Activated CD8-positive, alpha-beta memory T cell treated with anti-CD3 and anti-CD28 coated beads for 1 hour (primary cell): ENCODE measurements at places on chromosomes 13 and 19.

DNA sequence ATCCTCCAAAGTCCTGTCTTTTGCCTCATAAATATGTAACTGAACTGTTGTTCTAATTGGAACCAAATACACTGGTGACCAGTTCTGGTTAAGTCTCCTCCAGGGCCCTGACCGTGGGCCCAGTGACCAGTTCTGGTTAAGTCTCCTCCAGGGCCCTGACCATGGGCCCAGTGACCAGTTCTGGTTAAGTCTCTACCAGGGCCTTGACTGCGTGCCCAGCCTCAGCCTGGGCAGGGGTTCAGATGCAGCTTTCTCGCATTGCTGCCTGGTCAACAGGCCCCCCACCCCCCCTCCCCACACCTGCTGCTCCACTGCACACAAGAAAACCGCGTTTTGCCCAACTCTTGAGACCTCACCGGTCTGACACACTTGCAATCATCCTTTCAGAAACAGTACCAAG, 3.8 kb upstream of the GRTP1 start:
- no peak for DNase-seq

- no peak for DNase-seq
These were observed 4.9 kb downstream of the SIAH3 start for GRCh38 chr13:45846681-45847080.

DNA sequence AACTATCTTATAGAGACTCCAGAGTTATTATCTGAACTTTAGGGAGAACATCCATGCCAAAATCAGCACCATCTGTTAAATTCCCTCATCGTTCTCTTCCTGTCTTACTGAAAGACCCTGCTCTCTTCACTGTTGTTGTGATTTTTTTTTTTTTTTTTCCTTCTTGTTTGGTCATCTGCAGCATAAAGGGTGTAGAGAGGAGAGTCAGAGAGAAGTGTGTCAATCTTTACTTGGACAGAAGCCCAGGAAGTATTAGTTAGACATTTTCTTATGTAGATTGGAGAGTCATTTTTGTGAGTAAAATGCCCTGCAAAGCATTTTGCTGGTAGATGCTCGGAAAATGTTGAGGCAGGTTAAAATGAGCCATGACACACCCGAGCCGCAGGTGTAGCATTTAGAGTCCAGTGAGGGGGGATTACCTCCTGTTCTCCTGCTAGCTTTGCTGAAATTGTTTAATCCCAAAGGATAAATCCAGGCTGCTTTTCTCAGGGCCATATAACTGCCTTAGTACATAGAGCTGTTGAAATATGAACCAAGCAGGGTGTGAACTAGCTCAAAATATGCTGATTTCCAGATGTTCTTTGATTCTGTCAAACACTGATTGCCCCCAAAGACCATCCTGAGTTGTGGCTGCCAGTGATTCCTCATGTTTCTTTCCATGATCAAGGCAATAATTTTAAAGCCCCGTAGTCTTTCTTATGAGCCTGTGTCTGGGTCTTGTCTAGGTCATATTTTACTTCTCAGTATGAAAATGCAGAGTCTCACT, 143.5 kb downstream of the DCT start:
- no peak for DNase-seq

DNA sequence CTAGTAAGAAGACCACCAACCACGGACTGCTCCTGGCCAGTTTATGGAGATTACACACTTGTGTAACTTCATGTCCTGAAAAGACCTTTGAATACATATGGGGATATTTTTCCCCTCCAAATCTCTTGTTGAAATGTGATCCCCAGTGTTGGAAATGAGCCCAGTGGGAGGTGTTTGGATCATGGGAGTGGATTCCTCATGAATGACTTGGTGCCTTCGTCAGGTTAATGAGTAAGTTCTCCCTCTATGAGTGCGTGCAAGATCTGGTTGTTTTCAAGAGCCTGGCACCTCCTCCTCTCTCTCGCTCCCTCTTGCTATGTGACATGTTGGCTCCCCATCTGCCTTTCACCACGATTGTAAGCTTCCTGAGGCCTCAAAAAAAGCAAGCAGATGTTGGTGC, 769.0 kb upstream of the SLITRK1 start:
- no peak for DNase-seq

- no peak for DNase-seq
These were observed 564 bp downstream of the NLRP12 start for GRCh38 chr19:53823380-53824120.

DNA sequence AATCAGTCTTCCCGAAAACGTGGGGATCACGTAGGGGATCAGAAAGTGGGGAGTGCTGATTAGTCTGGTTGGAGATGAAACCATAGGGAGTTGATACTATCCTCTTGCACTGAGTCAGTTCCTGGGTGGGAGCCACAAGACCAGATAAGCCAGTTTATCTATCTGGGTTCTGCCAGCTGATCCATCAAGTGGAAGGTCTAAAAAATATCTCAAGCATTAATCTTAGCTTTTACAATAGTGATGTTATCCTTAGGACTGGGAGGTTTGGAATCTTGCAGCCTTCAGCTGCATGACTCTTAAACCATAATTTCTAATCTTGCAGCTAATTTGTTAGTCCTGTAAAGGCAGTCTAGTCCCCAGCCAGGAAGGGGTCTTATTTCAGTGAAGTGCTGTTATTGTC, 2474.2 kb downstream of the PCDH9 start:
- DNase-seq, result no peak

- DNase-seq, result no peak
These were observed 19.2 kb downstream of the RYR1 start for GRCh38 chr19:38452430-38453366.

GRCh38 chr19:5943623-5944022, 29.6 kb downstream of the CAPS start:
- no peak for DNase-seq

DNA sequence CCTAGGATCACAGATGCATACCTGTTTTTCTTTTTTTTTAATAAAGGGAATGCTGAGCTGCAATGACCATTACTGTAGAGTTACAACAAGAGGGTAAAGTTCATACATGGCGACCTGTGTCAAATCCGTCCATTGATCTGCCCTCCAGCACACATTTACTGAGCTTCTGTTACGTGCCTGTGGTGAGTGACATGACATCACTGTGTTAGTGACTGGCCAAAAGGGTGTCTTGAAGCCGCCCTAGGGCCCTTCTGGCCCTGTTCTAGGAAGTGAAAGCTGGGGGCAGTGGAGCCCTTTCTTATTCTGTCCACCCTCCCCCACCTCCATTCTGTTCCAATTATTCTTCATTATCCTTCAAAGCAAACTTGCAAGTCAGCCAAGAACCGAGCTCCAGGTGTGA, 66.3 kb downstream of the ZIC5 start:
- no peak for DNase-seq

DNA sequence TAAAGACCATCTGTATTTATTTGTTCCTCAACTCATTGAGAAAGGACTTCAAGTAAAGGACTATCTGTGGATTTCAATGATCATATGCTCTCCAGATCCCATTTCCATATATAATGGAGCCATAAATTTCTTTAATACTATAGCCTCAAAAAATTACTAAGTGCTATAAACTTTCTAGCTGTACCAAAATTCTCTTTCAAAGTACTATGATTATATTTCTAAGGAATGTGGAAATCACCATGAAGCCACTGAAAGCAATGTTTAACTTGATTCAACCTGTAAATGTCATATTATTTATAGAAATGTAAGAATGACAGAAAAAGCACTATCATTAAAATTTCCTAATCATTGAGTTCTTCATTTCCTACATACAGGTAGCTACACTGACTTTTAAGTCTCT, 20.7 kb downstream of the TBC1D4 start:
- no peak for DNase-seq

- peak; percentile 1 for DNase-seq
These were observed 211.8 kb downstream of the RBM26 start for GRCh38 chr13:79194272-79194671.

DNA sequence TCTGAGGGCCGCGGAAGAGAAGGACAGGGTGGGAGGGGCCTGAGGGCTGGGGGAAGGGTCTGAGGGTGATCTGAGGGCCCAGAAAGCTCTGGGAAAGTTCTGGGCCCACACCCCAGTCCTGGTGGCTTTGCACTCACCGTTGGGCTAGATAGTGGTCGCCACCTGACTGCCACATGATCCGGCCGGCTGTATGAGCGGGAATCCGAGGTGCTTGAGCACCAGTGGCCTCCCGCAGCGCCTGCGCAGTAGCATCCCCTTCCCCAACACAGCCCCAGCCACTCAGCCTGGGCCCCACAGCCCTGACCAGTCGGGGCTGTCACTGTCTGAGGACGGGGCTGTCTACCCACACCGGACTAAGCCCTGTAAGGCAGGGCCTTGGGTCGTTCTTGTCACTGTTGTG, 15.0 kb downstream of the PRODH2 start:
- DNase-seq, result no peak

GRCh38 chr13:42906257-42906656, 85.8 kb downstream of the EPSTI1 start:
- DNase-seq, result no peak

GRCh38 chr13:51730927-51731326, 73.0 kb downstream of the DHRS12 start:
- no peak for DNase-seq

- DNase-seq, result no peak
These were observed 371.4 kb downstream of the KCNRG start for GRCh38 chr13:50386541-50387050.

DNA sequence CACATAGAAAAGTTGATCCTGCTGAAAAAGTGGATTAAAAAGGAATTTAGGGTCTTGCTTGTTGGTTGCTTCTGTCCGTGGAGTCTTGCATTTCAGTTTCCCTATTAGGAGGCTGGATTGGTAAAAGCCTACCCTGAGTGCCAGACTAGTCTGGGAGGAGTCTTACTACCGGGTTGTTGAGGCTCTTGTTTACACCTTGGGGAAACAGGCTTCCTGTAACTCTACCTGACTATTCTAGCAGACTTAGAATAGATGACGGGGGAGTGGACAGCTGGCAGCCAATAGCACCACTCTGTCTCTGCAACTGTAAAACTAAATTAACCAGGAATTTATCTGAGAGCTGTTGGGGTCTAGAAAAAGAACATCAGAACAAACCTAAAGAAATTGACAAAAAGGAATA, 11.3 kb upstream of the MPHOSPH8 start:
- no peak for DNase-seq

- DNase-seq, result no peak
These were observed 3.0 kb upstream of the TMEM59L start for GRCh38 chr19:18609717-18610051.

- no peak for DNase-seq
These were observed 28.9 kb downstream of the SOX21 start for GRCh38 chr13:94683409-94683808.

GRCh38 chr13:95059306-95059705, 241.9 kb downstream of the ABCC4 start:
- no peak for DNase-seq

DNA sequence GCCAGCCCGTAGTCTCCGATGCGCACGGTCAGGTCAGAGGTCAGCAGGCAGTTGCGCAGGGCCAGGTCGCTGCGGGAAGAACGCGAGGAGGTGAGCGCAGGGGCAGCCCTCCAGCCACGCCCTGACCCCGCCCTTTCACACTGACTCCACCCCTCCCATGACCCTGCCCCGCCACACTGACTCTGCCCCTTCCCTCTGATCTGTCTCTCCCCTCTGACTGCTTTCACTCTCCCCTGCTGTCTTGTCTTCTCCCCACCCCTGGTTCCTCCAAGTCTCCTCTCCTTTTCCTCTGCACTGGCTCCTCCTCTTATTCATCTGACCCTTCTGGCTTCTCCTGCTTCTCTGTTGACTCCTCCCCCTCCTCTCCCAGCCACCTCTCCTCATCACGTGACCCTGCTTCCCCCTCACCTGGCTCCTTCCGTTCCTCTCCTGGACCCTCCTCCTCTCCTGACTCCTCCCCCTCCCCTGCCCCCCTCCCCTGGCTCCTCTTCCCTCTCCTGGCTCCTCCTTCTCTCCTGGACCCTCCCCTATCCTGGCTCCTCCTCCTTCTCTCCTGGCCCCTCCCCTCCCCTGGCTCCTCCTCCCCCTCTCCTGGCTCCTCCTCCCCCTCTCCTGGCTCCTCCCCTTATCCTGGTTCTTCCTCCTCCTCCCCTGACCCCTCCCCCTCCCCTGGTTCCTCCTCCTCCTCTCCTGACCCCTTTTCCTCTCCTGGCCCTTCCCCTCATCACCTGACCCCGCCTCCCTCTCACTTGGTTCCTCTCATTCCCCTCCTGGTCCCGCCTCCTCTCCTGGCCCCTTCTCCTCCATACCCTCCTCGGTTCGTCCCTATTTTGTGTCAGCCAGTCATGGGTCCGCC, 9.9 kb downstream of the LMTK3 start:
- no peak for DNase-seq

GRCh38 chr13:51988988-51989618, 22.1 kb downstream of the ATP7B start:
- DNase-seq, result no peak

GRCh38 chr13:41500511-41500910, 43.2 kb downstream of the RGCC start:
- DNase-seq, result no peak

DNA sequence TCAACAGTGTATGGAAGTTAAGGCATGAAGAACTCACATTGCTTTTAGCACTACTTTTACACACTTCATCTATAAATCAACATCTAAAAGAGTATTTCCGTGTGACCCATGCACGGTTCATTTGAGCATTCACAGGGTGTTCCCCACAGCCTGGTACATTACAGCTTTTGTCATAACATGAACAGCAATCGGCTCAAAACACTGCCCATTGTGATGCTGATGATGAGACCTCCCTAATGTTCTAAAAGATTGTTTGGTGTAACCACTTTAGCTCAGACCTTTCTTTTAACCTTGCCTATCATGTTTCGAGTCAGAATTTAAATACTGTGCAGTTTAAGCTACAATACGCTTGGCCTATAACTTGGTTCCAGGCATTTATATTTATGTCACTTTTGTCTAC, 4.1 kb upstream of the KLF5 start:
- DNase-seq, result no peak

DNA sequence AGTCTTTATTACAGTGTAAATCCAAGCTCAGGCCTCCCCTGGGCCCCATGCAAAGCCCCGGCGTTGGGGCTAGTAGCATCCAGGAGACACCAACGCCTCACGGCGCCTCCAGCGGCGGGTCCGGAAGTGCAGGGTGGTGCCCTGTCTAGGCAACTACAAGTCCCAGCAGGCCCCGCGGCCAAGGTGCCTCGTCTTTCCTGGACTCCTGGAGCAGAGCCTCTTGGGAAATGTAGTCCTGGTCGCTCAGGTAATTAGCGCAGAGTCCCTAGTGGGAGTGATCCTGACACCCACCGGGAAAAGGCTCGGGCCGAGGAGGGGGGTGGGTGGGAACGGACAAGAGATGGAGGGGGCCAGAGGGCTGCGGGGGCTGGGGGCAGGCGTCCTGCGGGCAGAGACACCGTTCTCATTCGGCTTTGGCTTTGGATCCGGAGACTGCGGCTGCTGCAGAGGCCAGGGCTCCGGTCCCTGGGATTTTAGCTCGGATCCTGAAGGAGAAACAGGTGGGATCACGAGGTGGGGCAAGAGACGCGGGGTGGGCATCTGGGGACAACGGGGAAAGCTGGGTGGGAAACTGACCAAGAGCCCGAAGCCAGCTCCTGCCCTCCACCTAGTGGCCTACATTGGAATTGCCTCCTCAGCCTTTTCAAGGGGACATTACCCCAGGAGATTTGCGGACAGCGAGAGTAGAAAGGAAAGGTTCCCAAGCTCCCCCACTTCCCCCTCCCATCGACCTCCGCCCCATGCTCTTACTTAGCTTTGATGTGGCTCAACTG, 11.4 kb downstream of the RTN2 start:
- peak; percentile 98 for DNase-seq

- DNase-seq, result no peak
These were observed 276.4 kb upstream of the EDNRB start for GRCh38 chr13:78194904-78195639.

- no peak for DNase-seq
These were observed 17.6 kb downstream of the TJP3 start for GRCh38 chr19:3725640-3726310.
